Osteoblast (primary cell): ENCODE measurements at places on chromosomes 5 and 9. TPM values are rescaled to one million over a fixed set of nuclear protein-coding genes. Genes with fewer than 3 reads are reported as not detected.

DNA sequence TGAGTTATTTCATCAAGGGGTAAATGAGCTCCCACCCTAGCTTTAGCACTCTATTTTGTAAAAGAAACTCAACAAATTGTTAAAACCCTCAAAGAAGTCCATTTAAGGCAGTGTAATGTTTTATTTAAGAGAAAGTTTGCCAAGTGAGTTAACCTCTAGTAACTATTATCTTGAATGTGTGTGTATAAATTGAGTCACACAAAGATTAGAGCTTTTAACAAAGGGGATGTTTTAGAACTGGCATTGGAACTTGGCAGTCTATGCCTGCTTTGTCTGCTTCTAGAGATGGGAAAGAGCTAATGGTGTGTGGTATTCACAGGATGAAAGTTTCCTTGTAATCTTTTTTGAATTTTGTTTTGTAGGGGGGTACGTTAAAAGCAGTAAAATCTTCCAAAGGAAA lies 33.2 kb downstream of the KDM3B start:
- peaks cover 3% of the 10 kb centered on the region for H3K4me1 ChIP-seq
- peaks cover 41% of the 10 kb centered on the region for H3K36me3 ChIP-seq
- no peaks in the 10 kb centered on the region for H3K27me3 ChIP-seq
- no peak overlapping the region for H3K4me3 ChIP-seq
- H3K27ac ChIP-seq, result no peak overlapping the region
- peak; percentile 52 for DNase-seq

DNA sequence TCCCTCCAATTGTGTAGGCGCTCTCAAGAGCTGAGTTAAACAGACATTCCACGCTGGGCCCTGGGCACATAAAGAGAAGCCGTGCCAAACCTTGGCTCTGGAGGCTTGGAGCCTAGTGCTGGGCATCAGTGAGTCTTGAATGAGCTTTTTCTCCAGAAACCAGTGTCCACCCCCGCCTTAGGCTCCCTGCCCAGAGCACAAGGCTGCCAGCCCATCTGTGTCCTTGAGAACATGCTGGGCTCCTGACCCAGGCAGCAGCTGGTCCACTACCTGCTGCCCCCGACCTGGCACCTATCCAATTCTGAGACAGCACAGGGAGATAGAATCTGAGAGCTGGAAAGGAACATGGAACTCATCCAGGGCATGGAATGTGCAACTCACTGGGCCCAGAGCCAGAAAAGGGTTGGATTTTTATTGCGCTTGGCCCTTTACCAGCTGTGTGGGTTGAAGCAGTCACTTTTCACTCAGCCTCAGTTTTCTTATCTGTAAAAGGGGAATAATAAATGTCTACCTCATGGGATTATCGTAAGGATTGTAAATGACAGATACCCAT lies 92.4 kb upstream of the CPLX2 start:
- no peak overlapping the region for H3K27ac ChIP-seq
- H3K36me3 ChIP-seq, result no peaks in the 10 kb centered on the region
- no peak for DNase-seq
- no peaks in the 10 kb centered on the region for H3K27me3 ChIP-seq

- peaks cover 23% of the 10 kb centered on the region for H3K4me1 ChIP-seq
- no peak for DNase-seq
- H3K36me3 ChIP-seq, result no peaks in the 10 kb centered on the region
- no peak overlapping the region for H3K4me3 ChIP-seq
- no peak overlapping the region for H3K27ac ChIP-seq
Observed at GRCh38 chr5:9455826-9456434, 89.9 kb downstream of the SEMA5A start.

DNA sequence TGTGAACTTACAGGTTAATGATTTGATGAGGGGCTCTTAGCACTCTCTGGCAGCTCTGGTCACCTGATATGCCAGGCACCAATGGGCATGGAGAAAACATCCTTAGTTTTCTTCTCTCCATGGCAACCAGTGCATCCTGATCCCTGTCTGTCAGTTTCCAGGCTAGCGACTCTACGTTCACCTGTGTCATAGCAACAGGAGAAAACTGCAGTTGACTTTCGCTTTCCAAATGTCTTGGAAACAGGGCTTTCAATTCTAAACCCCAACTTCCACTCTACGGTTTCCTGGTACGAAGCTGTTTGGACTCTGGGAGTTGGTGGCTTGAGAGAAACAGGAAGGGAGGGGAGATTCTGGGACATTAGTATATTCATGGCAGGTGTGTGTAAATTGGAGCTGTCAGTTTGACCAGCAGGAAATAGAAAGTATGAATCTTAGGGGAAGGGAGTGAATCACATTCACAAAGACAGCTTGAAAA lies 74.4 kb downstream of the SLC28A3 start:
- peaks cover 15% of the 10 kb centered on the region for H3K27me3 ChIP-seq
- no peak overlapping the region for H3K27ac ChIP-seq

DNA sequence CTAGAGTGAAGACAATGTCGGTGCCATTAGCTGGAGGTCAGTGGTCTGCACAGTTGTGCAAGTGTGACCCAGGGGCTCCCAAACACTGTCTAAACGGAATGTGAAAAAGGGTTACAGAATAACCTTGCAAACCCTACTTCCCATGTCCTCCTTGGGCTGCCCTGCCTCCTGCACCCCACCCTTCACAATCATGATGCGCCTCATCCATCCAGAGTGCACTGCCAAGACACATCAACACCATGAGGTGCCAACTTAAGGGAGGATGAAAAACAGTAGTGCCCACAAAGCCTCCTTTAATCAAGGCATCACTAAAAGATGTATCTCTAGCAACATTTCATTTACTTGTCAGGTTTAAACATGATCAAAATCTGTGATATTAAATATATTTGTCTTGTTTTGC lies 87.1 kb downstream of the SETX start:
- H3K4me1 ChIP-seq, result no peaks in the 10 kb centered on the region
- DNase-seq, result no peak
- no peak overlapping the region for H3K4me3 ChIP-seq
- H3K27ac ChIP-seq, result no peak overlapping the region
- peaks cover 78% of the 10 kb centered on the region for H3K36me3 ChIP-seq

The C9orf153 gene
- total RNA-seq, result under 0.01 and 0.59 TPM in 2 replicates

The MEF2C gene
- 9.4 and 13.4 TPM in 2 replicates for total RNA-seq

The C9 gene
- 0.36 TPM in 1 of 2 replicates, not detected in the other for total RNA-seq

The SPTAN1 gene
- 324 and 354 TPM in 2 replicates for total RNA-seq

The ANXA2R gene
- total RNA-seq, result 3.5 and 3.6 TPM in 2 replicates
